ENCODE measurements at places on chromosomes 7 and 10. TPM values are rescaled to one million over a fixed set of nuclear protein-coding genes. Genes with fewer than 3 reads are reported as not detected.

DNA sequence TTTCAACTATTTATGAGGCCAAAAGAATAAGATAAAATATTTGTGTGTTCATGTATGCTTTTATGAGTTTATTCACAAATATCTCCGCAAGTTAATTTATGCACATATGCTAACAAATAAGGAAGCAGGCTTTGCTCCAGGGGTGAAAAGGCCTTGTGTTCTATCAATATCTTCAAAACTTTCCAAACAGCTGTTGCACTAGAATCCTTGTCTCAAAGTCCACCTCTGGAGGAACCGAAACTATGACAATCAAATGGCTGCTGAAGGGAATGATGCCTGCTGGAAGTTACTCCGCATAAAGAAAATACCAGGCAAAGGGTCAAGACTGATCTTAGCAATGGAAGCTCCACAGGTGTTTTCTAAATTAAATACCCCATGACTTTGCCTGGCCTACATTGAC is 145.0 kb upstream of the GHITM start:
- DNase-seq = no peak

EBF3 gene
- total RNA-seq = 0.36 TPM

ITGA8 gene
- under 0.01 TPM for total RNA-seq

- DNase-seq = peak; percentile 33
These were observed 3.5 kb upstream of the ARL4A start for GRCh38 chr7:12683678-12684585.

- DNase-seq = no peak
These were observed 26.1 kb downstream of the HACD1 start for GRCh38 chr10:17590969-17591645.

RGS10 gene
- 55.5 TPM for total RNA-seq

DNA sequence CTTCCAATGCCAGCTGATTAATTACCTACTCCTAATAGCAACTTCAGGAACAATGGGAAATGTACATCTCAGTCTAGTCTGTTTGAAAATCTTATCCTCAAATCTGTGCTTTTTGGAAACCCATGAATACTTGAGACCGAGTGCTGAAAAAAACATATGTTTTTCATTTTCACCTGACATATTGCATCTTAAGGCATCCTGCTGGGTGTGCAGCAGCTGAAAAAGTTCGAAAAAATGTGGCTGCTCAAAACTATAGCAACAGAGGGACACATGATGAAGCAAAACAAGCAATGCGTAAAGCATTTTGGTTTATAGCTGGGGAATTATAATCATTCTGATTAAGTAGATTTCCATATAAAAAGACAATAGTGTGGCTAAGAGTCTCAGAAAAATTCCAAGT is 218.0 kb downstream of the CREB5 start:
- peak; percentile 8 for DNase-seq

DNA sequence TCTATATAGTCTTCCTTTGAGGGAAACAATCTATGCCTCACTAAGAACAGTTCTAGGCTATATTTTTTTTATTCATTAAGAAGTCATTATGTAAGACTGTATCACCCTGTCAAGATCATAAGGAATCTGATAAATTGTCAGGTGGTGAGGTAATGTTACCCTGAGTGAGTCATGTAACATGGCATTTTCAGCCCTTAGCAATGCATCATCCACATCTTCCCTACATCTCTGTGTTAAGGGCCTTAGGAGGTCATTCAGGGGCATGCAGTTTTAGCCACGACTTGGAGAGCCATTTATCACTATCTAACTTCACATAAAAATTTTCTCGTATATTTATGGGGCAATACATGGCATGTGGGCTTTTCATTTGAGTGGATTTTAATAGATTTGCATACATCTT is 924.5 kb upstream of the MBL2 start:
- DNase-seq = no peak

DNA sequence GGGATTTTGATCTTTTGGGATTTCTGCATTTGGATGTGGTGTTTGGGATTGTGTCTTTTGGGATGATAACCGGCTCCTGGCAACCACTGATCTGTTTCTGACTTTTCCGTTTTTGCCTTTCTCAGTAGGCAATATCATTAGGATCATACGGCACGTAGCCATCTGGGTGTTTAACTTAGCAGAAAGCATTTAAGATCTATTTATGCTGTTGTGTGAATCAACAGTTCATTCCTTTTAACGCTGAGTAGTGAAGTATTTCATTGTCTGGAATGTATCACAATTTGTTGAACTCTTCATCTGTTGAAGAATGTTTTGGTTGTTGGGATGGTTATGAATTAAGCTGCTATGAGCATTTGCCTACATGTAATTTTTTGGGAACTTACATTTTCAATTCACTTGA is 459.6 kb downstream of the SDK1 start:
- peak; percentile 16 for DNase-seq

GRCh38 chr7:12539681-12540080 is 30.8 kb upstream of the SCIN start:
- DNase-seq = no peak

DNA sequence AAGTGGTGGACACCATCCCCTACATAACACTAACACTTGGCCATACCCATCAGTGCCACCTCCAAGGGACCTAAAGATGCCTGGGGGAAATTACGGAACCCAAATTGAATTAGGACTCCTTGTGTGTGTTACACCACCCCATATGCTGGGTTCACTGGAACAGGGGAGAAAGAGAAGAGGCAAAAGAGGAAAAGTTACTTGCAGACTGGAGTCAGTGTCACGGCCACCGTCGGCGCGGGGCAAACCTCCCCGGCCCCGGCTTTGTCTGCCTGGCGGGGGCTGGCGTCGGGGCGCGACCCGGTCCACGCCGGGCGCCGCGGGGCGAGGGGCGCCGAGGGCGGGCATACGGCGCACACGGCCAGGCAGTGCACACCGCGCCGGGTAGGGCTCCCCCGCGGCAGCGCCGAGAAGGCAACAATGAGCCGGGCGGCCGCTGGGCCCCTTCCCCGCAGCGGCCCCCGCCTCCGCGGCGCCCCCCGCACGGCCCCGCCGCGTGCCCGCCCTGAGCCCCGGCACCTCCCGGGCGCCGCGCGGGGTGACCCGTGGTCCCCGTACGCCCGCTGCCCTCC is 171.1 kb downstream of the FAM107B start:
- DNase-seq = no peak

DNA sequence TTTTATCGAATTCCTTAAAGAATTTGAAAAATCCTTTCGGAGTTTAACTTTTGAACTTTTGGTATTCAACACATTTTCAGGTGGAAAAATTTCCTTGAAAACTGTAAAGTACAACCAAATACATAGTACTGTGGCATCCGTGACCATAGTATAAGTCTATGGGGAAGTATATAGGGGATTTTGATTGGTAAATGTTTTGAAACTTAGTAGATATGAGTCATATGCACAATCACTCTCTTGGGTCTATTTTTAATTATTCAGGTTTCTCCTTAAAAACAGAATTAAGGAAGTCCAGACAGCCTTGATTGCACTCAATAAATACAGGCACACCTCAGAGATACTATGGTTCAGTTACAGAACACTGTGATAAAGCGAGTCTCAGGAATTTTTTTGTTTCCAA is 64.2 kb downstream of the AVL9 start:
- DNase-seq = no peak

DNA sequence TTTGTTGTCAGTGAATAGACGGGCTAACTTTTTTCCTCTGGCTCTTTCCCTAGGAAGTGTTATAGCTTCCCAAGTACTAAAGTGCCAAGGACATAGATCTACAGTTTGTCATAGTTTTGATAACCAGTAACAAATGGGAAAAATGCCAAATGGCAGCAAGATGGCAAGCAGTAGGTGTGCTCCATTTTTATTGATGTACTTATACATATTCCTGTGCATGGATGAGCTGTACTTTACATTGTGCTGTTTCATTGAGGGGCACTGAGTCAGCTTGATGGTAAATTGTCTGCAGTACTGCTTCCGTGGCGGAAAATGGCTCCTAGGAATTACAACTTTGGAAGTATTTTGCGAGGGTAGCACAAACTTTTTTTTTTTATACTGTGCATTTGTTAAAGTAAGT is 7.1 kb downstream of the ADAM22 start:
- no peak for DNase-seq

PTCD1 gene
- total RNA-seq = 2.2 TPM

DNA sequence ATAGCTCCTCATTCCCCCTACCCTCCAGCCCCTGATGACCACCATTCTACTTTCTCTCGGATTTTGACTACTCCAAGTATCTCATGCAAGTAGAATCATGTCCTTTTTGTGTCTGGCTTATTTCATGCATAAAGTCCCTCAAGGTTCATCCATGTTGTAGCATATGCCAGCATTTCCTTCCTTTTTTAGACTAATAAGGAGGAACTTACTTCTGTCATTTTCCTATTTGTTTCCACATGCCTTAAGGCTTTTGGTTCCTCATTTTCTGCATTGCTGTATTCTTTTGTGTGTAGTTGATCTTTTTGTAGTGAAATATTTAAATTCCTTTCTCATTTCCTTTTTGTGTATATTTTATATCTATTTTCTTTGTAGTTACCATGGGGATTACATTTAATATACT is 376.9 kb downstream of the CALN1 start:
- DNase-seq = no peak

GRCh38 chr10:103824281-103824680 is 31.1 kb downstream of the SH3PXD2A start:
- no peak for DNase-seq

DNA sequence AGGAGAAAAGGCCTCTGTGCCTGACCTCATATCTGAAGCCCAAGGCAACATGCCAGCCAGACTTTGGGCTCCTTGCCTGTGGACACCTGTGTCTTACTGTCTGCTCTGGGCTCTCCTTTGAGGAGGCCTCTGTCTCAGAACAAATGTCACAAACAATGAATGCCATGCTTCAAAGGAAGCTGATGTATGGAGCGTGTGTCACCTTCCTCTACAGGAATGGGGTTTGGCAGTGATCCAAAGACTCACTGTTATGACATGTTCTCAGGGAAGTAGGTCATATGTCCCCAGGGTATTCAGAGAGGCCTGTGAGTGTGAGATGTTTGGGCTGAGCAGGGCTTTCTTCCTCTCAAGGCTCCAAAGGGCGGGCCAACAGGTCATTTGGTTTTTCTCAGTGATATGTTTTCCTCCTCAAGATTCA is 38.4 kb downstream of the PTPRE start:
- peak; percentile 17 for DNase-seq

DNA sequence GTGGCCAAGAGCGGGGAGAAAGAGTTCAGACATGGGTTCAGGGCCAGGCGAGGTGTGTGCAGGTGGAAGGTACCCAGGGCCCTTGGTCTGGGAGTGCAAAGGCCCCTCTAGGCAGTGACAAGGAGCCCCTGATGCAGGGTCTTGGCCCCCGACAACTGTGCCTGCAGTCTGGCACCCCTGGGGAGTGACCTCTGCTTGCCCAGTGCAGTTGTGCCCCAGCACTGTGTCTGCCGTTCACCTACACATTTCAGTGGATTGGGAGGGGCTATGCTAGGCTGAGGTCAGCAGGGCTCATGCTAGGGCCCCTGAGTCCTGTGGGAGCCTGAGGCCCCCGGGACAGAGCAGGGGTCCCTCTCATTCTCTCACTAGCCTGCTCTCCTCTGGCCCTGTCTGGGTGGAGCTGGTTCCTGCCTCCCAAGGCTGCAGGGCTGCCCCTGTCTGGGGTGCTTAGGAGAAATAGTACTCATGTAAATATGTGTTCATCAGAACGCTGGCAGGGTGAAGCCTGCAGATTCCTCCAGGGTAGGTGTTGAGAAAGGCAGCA is 550.4 kb downstream of the TCERG1L start:
- no peak for DNase-seq

GRCh38 chr7:1087952-1088920 is at the start of gene GPER1:
GPER1 (plus strand) TSS chr7:1088113; CDS start chr7:1091729, 3,616 bp downstream.
- peak; percentile 24 for DNase-seq

DNA sequence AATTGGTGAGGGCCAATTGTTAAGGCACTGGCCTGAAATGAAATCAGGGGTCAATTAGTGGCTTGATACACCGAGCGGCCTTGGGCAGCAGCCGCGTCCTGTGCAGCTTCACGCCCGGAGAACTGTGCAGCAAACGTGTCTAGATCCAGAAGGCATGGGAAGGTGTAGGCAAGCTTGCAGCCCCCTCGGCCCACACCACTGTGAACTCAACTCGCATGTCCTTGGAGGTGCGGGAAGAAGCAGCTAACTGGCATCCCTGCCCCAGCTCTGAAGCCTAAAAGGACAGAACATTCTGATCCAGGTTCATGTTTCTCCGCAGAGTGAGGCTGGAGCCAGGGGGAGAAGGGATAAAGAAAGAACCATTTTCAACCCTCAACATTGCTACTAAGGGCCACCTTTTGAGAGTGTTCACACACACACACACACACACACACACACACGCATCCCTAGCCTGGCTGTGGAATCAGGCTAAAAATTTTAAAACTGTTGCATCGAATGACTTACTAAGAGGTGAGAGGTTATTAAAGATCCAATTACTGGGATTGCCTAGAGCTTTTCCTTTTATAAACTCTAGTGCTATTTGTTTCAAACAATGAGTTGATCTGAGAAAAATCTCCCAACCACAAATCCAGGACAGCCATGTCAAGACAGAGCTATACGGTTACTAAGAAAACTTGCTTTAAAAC is 104.0 kb downstream of the PARP12 start:
- peak; percentile 98 for DNase-seq

PLOD3 gene
- 21.7 TPM for total RNA-seq

GRCh38 chr10:15571575-15571974 is 148.1 kb downstream of the ITGA8 start:
- peak; percentile 55 for DNase-seq

GRCh38 chr10:58993480-58994221 is 182.8 kb upstream of the PHYHIPL start:
- no peak for DNase-seq

DNA sequence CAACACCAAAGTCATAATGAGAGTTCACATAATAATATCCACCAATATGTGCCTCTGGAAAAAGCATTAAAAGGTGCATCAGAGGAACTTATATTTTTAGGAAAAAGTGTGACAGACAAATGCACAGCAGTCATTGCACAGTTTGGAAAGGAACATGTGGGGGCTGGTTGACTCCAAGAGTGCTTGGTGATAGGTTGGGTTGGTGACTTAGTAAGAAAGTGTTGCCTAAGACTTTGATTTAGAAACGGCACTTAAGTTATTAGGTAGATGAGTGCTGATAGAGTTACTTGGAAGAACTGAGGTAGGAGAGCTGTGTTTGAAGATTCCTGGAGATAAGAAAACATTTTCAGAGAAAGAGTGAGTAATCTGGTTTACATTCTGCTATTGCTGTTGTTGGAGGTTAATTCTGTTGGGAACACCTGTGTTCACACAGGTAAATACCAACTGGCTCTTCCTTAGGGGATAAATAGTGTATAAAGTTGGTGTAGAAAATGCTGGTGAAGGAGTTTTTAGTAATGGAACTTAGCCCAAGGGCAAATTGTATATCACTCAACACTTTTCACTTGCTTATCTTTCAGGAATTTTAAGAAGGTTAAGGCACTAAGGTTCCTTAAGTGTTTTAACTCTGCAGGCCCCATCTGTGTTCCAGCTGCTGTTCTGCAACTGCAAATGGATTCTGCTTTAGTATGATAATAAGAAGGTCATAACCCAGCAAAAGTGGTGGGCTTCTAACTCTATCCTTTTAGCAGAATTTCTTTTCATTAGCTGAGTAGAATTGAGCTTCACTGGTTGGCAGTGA is 196.1 kb downstream of the NSUN6 start:
- peak; percentile 19 for DNase-seq

CDK14 gene
- total RNA-seq = 28.1 TPM

- DNase-seq = peak; percentile 69
These were observed 31.7 kb downstream of the ARHGAP12 start for GRCh38 chr10:31896968-31897384.

Measured in IMR-90 (cell line).